GM12878 (cell line): ENCODE measurements at places on chromosomes 11 and 22. TPM values are rescaled to one million over a fixed set of nuclear protein-coding genes. Genes with fewer than 3 reads are reported as not detected.

Gene ARHGAP42
- total RNA-seq: 4.5 and 4.9 TPM in 2 replicates

Gene ASCC2
- total RNA-seq: 62.1 and 67.9 TPM in 2 replicates

Gene PIWIL4
- 0.46 and 0.53 TPM in 2 replicates for total RNA-seq

Gene SCGB1C1
- total RNA-seq: not detected in 2 replicates

DNA sequence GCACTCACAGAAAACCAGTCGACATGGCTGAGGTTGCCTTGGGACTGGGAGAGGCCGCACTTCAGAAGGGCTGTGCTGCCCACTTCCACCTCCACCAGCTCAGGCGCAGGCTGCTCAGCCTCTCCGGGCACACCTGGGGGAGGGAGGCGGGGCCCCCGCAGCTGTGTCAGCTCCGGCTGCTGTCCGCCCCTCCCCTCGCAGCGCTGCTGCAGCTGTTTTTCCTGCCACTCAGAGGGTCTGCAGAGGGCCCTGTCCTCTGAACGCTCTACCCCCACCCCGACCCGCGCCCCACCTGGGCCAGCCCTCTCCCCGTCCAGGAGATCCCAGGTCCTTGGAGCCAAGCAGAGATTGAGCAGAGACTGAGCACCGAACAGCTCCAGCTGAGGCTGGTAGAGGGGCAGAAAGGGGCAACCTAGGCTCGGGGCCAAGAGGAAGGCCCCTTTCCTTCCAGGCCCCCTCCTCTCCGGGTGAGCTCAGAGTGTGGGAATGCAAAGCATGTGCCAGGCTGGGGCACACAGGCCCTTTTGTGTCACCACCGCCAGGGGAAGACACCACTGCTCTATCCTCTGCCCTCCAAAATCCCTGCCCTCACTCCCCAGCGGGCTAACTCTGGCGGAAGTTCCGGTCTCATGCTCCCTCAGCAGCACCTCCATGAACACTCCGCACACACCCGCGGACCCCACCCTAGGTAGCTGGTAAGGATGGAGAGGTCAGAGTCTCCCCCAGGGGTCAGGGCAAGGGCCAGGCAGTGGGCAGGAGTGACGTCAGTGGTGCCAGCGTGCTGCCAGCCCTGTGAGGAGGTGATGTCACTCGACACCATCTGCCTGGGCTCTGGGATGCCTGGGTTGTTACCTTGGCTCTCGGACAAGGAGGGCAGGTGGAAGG lies 1.6 kb downstream of the MCAM start:
- DNase-seq: no peak

GRCh38 chr11:134333312-134333711 lies 1.5 kb downstream of the GLB1L2 start:
- DNase-seq: no peak

DNA sequence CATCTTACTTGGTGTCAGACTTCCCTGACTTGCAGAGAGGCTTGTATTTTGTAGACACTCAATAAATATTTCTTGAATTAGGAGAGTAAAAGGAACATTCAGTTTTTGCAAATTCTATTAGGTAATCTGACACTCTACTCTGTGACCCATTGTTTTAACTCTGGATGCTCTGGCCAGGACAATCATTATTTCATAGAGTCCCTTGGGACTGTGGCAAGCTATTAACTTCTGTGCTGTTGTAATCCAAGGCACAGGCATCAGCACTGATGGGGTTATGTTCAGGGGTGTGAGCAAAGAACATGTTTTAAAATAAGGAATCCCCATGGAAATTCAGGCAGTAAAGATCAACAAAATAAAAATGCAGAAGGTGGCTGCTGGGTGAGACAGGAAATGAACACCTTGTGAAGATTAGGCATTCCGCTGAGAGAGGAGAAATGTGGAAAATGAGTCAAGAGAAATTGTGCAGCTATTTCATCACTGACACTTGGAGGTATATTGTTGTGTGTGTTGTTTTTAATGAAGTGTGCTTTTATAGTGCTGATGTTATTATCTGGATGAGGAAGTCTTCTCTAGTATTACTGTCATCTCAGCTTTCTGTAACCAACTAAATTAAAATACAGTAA lies 175.2 kb downstream of the WNT11 start:
- DNase-seq: no peak

DNA sequence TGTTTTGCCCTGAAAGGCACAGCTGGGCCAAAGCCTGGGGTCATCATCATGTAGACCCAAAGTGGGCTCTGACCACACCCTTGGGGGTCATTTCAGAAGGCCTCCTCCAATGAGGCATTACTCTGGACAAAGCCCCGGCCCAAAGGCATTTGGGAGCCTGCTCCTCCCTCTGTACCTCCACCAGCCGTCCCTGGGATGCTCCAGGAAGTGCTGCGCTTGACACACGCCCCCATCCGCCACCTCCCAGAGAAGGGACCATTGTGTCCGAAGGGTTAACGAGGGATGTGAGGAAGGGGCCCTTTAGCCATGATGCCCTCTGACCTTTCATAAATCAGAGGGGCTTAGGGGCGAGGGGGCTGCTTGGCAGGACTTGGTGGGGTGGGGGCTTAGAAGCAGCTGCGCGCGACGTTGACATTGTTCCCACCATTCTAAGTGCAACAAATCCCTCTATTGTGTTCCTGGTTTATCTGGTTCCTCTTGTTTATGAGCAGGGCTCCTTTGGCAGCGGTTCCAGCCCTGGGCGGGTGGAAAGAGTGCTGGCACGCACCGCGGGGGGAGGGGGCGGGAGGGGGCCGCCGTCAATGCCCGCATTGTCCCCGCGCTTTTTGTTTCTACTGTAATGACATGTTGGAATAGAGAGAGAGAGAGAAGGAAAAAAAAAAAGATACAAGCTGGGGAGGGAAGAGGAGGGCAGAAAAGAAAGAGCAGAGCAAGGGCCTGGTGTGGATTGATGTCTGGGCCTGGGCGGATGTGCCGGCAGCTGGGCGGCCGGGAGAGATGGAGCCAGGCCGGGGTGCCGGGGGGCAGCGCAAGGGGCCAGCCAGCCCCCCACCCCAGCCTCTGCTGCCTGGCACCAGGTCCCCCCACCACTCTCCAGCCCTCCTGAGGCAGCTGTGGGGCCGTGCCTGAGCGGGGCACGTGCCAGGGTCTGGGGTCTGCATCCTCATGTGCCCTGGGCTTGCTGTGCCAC lies 32.1 kb upstream of the SOX10 start:
- no peak for DNase-seq

DNA sequence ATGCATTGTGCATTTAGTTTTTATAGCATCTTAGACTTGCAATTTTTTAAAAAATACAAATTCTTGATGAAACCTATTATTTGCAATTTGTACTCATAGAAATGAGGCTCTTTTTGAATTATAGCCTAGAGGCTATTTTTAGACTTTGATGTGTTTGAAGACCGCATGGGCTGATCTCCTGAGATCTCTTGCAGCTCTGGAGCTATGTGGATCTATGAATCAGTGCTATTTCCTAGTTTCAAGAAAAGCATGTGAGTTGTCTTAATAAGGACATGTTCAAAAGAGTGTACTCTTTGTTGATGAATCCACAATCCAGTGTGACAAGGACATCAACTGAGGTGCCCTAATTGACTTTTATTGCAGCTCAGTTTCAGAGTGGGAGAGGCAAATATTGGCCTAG lies 620.5 kb downstream of the ETS1 start:
- no peak for DNase-seq

- DNase-seq: no peak
These were observed 929.8 kb upstream of the CNTN5 start for GRCh38 chr11:98090861-98091505.

GRCh38 chr11:61254403-61255025 lies 13.5 kb downstream of the PGA5 start:
- peak; percentile 25 for DNase-seq

- peak; percentile 23 for DNase-seq
These were observed 544.6 kb downstream of the CNTN5 start for GRCh38 chr11:99565333-99565732.

- DNase-seq: no peak
These were observed 31.8 kb upstream of the SLC35C1 start for GRCh38 chr11:45772986-45773785.

DNA sequence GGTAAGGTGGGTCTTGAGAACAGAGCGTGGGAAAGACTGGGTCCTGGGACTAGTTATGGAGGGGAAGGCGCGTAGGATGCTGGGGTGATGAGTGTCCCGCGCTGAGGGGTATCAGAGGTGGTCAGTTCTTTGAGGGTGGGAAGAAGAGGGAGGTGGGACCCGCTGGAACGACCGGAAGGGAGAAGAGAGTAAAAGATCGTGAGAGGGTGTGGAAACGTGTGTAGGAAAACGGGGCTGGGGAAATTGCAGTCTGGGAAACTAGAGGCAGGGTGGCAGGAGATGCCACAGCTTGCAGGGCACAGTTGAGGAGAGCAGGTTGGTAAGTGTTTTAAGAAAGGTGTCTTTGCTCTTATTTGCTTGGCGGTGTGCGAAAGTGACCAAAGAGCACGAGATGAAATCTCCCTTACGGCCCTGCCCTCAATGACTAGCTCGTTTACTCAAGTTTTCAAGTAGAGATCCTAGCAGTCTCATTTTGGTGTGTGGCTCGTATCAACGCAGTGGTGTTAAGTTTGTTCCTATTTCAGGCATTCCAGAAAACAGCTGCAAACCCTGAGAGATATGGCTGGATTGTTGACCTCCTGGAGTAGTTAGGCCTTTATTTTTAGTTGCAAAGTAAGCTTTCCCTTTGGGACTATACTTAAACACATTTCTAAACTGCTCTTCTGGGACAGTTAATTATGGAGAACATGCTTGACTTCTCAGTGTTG lies 615 bp downstream of the STT3A start:
- no peak for DNase-seq

- no peak for DNase-seq
These were observed 60.6 kb upstream of the TCF20 start for GRCh38 chr22:42331014-42331413.

- DNase-seq: no peak
These were observed 90.0 kb downstream of the BDNF start for GRCh38 chr11:27610280-27610679.
